Cardiac fibroblast (primary cell): ENCODE measurements at places on chromosomes 11 and 22.

GRCh38 chr22:45768490-45768889, 96.9 kb downstream of the ATXN10 start:
- DNase-seq = no peak

DNA sequence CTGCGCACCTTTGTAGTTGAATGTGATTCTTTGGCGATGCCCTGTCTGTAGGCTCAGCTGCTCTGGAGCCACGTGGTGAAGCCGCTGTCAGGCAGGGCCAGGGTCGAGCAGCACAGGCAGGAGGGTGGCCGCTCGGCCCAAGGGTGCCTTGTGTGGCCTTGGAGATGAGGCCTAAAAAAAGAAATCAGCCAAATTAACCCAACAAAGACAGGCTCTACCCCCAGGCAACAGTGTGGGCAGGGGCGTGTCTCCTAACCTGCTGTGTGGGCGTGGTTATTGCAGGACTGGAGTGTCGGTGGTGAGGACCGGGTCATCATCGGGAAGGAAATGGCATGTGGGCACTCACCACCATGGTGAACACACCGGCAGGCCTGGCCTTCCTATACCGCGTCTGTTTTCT, 34.3 kb downstream of the CTTN start:
- DNase-seq = no peak

DNA sequence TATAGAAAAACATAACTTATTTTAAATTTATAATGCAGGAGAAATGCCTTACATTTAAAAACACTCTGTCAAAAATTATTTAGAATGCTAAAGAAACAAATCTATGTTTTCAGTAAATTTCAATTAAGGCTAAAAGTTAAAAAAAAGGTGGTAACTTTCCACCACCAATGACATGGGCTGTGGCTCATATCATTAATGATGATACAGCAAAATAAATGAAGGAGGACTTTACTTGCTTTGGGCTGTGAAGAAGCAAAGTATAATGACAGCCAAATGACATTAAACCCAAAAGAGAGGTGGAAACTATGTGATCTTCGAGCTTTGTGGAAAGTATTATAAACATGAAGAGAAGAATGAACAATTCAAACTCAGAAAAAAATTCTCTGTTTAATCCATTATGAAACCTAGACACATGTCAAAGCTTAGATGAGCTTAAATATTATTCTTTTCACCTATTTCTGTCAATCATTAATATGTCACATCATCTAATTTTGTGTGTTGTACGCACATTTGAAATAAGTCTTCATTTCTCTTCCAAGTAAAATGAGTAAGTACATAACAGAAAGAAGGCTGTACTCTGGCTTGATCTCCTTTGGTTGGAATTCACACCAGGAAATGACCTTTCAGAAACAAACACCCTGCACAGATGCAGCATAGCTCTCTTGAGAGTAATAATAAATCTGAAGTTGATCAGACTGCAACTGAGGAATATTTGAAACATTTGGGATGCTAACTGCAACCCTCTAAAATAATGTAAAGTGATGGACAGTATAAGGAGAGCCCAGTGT, 265.8 kb downstream of the TTC28 start:
- no peak for DNase-seq

GRCh38 chr22:19596680-19597398, 72.6 kb upstream of the CLDN5 start:
- DNase-seq = no peak

DNA sequence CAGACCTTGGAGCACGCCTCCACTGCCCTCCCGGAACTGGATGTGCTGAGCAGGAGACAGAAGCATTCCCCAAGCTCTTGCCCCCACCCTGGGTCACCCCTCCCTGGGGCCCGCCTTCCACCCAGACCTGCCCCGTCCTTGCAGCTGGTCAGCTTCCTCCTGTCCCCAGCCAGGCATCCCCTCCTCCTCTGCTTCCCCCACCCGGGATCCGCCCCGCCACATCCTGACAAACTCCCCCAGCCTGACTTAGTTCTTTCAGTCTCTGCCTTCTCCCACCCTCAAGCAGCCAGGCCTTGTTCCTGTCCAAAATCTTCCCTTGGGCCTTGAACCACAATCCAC, 1.1 kb upstream of the PLXNB2 start:
- DNase-seq = peak; percentile 83

DNA sequence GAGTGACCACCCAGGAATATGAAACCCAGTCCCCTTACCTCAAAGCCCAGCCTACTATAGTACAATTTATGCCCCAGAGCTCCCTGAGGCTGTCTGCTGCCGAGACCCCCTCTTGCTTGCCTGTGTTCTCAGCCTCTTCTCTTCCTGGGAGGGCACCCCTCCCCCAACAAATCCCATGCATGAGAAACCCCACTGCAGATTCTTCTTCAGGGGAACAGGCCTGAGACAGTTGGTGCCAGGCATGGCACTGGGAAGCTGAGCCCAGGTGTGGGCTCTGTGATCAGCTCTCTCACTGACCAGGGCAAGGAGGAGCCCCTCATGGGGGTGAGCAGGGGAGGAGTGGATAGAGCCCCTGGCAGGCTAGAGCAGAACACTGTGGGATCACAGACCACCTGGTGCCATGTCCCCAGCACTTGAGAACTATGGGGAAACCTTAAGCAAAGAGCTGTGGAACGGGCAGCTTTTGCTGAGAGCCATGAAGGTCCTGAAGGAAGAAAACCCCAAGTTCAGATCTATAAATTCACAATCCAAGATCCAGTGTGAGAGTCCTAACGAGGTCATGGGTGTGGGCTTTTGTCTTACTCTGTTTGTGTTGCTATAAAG, 46.5 kb upstream of the TH start:
- DNase-seq = no peak

GRCh38 chr11:71418643-71419042, 29.6 kb downstream of the DHCR7 start:
- no peak for DNase-seq

- peak; percentile 69 for DNase-seq
These were observed 46.5 kb downstream of the FBLN1 start for GRCh38 chr22:45548991-45549761.

DNA sequence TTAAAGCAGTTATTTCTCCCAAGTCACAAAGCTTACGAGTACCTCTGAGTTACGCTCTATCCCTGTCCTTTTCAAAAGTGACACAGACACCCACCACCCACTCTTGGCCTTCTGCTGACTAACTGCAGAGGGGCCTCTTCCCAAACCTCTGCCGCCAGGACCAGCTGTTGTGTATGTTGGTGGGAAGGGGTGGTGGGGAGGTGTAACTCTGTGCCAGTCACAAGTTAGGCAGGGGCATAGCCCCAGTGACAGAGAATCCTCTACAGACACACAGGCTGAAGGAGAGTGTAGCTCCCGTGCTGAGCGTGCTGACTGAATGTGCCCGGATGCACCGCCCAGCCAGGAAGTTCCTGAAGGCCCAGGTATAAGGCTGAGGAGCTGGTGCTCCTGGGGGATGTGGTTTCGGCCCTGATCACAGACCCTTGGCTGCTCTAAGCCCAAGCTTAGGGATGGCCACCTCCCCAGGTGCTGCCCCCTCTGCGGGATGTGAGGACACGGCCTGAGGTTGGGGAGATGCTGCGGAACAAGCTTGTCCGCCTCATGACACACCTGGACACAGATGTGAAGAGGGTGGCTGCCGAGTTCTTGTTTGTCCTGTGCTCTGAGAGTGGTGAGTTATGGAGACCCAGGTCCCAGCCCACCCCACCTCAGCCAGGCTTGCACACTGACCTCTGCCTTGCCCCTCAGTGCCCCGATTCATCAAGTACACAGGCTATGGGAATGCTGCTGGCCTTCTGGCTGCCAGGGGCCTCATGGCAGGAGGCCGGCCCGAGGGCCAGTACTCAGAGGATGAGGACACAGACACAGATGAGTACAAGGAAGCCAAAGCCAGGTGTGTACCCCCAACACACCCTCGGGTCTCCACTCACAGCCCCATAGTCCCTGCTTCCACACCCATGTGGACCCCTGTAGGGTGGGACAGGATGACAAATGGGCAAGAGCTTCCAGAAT, 4.9 kb downstream of the RIC8A start:
- no peak for DNase-seq

GRCh38 chr11:22733475-22734248, 67.3 kb downstream of the GAS2 start:
- DNase-seq = no peak

DNA sequence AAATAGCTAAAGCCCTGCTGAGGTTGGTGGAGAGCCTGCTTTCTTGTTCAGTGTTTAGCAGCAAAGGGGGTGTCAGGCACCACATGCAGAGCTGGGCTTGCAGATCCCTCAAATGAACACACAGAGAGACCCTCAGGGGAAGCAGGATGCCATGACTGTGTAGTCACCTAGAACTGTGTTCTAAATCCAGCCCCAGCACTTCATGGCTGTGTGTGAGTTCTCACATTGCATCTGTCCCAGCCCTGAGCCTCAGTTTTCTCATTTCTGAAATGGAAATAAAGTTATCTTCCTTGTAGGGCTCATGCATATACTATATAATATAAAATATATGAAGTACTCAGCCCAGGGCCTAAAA, 47.1 kb downstream of the CWC15 start:
- DNase-seq = no peak

DNA sequence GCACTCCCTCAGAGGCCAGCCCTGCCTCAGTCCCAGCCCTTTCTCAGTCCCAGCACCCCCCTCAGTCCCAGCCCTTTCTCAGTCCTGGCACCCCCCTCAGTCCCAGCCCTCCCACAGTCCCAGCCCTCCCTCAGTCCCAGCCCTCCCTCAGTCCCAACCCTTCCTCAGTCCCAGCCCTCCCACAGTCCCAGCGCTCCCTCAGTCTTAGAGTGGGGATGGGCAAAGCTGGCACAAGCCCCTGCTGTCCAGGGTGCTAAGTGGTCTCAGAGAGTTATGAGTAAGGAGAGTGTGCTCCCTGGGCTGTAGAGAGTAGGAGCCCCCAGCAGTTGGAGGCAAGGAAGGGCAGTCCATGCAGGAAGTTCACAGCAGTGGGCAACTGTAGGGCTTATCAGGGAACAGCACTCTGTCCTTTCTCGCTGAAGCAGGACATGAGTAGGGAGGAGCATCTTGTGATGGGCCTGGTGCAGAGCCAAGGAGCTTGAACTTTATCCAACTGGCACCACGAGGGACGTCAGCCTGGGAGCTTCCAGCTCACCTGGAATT, 51.4 kb upstream of the CRYBB3 start:
- DNase-seq = peak; percentile 31

DNA sequence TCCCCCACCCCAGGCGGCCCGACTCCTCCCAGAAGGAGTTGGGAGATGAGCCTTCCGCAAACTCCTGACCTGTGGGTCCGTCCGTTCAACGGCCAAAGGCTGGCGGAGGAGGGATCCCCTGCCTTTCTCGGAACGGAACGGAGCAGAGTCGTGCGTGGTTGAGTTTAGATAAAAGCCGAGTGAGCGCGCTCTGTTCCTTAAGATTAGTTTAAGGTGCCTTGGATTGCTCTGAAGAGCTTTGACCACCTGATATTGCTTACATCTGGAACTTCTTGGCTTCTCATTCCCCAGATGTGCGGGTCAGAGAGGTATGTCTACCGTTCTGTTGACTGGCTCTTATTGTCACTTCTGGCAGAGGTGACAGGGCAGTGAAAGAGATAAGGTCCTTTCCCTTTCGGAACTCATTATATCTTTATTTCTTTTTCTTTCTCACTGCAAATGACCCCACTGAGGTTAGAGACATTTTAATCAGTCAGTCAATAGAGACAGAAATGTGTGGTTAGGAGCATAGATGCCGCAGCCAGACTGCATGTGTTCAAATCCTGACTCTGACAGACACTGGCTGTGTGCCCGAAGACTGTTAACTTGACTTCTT, at the start of gene TRIM6:
TRIM6 (plus strand) TSS at position 31 of the 595 bp plus-strand sequence; CDS start at position 292, 261 bp downstream.
- peak; percentile 46 for DNase-seq

DNA sequence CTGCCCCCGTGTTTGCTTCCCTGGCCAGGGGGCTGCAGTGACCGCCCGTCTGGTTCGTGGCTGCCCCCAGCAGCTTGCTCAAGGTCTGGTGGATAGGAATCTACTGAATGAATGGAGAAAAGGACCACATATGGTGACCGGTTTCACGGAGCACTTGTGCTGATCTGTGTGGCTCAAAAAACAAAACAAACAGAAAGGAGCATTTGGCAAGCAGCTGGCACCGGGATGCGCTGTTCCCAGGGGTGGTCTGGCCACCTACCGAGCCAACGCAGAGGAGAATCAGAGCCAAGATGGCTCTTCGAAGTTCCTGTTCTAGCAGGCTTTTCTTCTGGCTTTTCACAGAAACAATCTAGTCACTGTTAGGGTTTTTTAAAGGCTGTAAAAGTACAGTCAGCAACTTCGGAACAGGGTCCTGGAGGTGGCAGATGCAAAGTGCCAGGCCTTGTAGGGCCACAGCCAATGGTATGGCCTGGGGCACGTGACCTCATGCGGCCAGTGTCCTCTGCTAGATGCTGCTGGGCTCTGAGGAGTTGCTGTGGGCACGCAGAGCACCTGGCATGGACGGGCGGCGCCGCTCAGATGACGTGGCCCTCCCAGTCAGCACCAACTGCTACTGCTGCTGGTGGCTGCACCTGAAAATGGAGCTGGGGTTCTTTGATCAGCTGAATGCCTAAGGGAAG, 27.3 kb upstream of the PACSIN2 start:
- DNase-seq = no peak

- DNase-seq = peak; percentile 84
These were observed 45.7 kb downstream of the TRIOBP start for GRCh38 chr22:37742376-37743171.

DNA sequence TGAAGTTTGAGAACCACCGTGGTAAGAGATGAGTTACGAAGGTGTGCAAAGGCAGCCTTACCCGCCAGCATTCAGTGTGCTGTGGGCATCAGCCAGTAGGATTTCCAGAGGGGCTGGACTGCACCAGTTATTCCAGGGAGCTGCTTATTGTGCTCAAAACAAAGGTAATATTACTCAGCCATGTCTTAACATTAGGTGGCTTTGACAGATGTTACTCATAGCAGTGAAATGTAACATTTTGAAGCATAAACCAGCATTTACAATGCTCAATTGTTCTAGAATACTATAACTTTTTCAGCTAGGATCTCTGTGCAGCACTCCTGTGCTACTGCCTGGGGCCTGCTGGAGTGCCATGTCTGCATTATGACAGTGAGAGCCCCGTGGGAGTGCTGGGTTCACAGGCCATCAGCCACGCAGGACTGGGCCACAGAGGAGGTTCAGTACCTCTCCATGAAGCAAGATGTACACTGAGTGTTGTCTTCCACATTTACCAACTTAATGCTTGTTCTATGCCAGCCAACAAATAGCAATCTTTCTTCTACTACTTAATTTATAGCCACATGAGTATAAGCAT, 238.1 kb downstream of the CADM1 start:
- no peak for DNase-seq

- DNase-seq = no peak
These were observed 96.2 kb upstream of the TEAD1 start for GRCh38 chr11:12577725-12578644.
